ENCODE measurements at places on chromosomes 7 and 10.

GRCh38 chr10:69348816-69349541, 67.7 kb downstream of the TACR2 start:
- DNase-seq, result peak; percentile 70

DNA sequence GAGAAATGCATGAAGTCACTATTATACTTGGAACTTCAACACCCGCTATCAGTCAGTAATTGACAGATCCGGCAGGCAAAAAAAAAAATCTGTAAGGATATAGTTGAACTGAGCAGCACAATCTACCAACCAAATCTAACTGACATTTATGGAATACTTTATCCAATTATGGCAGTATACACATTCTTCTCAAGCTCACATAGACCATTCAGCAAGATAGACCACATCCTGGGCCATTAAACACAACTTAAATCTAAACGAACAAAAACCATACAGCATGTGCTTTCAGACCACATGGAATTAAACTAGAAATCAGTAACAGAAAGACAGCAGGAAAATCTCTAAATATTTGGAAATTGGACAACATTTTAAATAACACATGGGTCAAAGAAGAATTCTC, 112.7 kb downstream of the MPP7 start:
- DNase-seq, result no peak

DNA sequence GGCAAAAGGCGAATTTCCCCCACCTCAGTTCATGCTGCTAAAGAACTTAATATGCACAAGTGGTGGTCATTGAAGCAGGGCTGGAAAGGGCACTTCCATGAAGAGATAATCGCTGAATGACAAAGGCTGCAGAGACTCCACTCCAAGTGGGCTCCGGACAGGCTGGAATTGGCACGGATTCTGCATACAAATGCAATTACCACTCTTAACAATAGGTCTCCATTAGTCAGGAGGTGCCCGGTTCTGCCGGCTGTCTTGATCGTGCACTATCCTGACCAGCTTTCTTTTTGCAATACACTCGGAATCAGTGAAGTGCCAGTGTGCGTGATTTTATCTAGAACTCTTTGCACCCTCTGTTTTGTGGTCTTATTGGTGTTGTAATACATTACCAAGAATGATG, 49.7 kb downstream of the INSYN2A start:
- no peak for DNase-seq

DNA sequence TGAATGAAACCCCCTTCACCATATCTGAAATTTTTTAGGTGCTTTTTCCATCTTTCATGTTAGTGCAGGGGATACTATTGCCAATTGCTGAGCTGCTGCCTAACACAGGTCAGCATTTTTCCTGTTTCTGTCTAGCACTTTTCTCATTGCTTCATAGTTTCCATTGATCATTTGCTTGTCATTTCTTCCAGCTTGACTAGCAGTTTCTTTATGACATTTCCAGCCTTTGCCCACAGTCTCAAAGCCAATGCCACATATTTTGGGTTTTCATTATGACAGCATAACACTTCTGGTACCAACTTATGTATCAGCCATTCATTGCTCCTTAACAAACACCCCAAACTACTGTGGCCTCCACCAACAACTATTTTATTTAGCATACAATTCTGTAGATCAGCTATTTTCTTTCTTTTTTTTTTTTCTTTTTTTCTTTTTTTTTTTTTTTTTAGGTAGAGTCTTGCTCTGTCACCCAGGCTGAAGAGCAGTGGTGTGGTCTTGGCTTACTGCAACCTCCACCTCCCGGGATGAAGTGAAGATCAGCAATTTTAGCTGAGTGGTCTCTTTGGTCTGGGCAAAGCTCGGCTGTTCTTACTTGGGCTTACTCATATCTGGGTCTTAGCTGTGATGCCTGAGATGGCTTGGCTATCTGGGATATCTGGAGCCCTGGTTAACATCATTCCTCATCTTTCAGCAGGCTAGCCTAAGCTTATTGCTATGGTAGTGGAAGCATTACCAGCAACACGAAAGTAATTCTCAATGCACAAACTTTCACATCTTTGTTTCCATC, 102.3 kb downstream of the EPC1 start:
- DNase-seq, result peak; percentile 77

DNA sequence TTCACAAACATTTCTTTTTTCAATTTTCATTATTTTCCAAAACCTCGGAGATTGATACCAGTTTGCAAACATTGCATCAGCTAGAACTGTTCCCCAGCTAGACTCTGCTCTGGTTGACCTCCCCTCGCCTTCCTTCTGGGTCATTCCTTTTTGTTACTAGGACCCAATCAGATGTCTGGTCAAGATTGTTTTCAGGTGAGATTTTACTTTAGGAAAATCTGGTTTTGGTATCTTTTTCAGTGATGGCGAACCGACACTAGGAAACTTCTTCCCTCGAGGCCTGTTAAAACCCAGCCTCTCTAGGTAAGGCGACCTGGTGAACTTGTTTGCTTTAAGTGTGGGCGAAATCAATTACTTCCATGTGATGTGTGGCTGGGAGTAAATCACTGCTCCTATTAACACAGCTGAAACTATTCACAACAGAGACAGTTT, 8.4 kb downstream of the PROSER2 start:
- no peak for DNase-seq

GRCh38 chr7:69610374-69611084, 12.3 kb downstream of the AUTS2 start:
- DNase-seq, result no peak

DNA sequence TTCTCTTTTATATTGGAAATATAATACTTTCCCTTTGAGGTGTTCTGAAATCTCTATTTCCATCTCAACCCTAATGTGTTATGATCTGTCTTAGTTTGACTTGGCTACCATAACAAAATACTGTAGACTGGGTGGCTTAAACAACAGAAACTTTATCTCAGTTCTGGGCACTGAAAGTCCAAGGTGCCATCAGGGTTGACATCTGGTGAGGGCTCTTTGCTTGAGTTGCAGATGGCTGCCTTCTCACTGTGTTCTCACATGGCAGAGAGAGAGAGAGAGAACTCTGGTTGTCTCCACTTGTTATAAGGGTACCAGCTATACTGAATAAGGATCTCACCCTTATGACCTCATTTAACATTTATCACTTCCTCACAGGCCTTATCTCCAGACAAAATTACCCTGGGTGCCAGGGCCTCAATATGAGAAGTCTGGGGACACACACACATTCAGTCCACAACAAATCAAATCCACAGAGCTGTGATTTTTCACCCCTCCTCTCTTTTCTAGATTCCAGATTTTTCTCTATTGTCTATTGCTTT, 104.5 kb downstream of the SRI start:
- no peak for DNase-seq

GRCh38 chr10:118840071-118840775, 85.5 kb upstream of the CACUL1 start:
- DNase-seq, result no peak

GRCh38 chr7:40538281-40538680, 403.5 kb downstream of the SUGCT start:
- DNase-seq, result no peak

Data from trophoblast cell (in vitro differentiated cells and primary cell).